Skeletal muscle cell (primary cell): ENCODE measurements at places on chromosomes 13 and 19.

DNA sequence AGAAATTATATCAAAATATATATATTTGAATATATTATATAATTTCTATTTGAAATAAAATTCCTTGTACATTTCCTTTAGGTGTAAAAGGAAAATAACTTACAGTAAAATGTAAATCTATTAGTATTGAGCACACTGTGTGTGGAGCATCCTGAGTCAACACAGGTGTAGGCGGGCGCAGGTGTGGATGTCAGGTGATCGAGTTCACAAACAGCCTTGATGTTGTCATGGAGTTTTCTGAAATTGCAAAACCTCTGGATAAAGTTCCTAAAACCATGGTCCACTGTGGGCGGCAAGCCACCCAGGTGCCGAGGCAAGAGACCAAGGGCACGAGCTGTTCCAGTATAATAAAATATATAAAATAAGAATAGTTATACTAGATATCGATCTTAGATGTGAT lies 27.7 kb upstream of the MCF2L start:
- no peak for DNase-seq

- DNase-seq, result no peak
These were observed 330.8 kb downstream of the DLEU7 start for GRCh38 chr13:50512474-50513299.

DNA sequence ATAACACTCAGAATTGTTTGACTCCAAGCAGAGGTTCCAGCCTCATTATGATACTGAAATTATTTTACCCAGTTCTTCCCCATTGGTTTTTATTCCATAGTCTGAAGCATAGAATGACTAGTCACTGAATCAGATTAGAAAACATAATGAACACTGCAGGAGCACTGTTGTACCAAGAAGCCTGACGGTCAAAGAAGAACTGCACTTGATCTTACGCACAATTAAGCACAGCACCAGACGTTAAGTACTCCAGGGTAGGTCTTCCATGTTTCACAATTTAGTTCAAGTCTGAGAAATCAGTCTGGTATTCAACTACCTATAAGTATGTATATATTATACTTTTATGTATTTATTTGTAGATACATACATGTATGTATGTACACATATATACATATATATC lies 973.5 kb upstream of the SPRY2 start:
- no peak for DNase-seq

DNA sequence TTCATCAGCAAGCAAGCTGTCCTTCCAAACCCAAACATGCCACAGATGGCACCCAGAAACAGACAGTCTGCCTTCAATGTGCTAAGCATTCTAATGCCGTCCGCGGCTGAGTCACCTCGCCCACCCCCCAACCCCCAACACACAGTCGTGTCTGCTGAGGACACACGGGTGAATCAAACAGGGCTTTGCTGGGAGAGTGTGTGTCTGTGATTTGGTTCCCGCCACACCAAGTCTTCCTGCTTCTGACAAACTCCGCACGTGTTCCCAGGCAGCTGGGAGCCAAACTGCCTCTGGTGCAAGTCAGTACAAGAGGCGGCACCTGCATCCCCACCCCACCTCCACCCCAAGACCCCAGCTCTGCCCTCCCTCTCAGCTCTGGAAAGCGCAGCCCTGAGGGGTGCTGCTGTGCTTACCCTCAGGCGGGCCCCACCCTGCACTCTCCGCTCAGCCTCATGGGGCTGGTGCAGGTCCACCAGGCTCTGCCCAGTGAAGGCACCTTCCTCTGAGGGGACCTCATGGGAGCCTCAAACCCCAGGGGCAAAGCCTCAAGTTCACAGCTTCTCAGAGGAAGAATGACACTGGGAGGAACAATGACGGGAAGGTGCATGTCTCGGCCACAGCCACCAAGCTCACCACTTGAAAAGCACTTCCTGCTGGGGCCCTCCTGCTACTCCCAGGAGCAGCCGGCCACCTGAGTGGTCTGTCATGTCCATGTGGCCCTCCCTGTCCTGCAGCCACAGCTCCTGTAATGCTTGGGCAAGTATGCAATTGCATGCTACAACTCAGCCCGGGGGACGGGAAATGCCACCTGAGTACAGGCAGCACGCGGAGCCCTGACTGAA lies 15.0 kb upstream of the SLC35E1 start:
- no peak for DNase-seq

DNA sequence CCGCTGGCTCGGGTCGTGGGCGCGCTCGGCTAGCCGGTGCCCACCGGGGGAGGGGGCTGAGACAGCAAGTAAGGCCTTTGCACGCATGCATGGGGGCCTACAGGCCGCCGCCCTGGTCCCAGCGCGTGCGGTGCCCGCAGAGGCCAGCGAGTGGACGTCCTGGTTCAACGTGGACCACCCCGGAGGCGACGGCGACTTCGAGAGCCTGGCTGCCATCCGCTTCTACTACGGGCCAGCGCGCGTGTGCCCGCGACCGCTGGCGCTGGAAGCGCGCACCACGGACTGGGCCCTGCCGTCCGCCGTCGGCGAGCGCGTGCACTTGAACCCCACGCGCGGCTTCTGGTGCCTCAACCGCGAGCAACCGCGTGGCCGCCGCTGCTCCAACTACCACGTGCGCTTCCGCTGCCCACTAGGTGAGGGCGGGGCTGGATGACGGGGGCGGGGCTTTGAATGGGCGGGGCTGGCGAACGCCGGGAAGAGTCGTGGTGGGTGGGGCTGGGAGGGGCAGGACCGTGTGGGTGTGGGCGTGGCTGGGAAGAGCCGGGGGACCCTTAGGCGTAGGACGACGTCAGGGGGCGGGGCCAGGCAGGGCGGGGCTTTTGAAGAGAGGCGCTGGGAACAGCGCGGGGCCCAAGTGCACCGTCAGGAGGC lies 2.1 kb downstream of the CILP2 start:
- no peak for DNase-seq

- DNase-seq, result no peak
These were observed 82.1 kb downstream of the DLEU7 start for GRCh38 chr13:50761406-50761805.

DNA sequence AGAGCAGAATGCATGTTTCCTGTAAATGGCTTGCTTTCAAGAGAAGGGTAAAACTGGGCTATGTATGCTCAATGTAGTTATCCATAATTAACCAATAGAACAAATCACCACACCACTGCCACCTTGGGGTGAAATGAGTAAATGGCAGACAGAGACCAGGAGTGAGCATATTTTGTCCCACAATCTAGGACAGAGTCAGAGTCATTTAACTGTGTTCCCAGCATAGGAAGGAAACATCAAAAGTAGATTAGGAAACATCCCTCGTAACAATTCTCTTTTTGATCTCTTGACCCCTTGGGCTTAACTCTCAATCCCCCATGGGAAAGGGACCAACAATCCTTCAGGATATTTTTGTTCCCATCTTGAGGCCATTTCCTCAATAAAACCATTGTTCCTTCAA lies 224.8 kb downstream of the NHLRC3 start:
- no peak for DNase-seq

DNA sequence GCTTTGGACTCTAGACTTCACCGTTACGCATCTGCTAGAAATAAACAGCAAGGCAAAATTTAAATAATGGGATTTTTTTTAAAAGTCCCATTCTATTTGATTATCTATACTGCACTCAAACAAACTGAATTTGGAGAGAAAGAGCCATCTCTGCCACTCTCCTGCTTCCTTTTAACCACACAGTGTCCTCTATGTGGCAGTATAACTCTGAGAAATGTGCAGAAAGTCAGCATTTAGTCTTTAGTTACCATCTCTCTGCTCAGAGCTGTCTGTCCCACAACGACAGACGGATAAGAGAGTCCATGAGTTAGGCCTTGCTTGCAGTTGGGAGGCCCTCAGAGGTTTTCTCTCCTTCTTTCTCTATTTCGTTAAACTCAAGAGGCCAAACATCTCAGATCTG lies 21.2 kb downstream of the CCNA1 start:
- DNase-seq, result no peak

GRCh38 chr19:34131100-34131499 lies 41.2 kb upstream of the LSM14A start:
- no peak for DNase-seq

GRCh38 chr19:3694361-3695123 lies 5.7 kb downstream of the PIP5K1C start:
- no peak for DNase-seq

GRCh38 chr13:82658811-82659210 lies 1223.5 kb downstream of the SLITRK1 start:
- no peak for DNase-seq

DNA sequence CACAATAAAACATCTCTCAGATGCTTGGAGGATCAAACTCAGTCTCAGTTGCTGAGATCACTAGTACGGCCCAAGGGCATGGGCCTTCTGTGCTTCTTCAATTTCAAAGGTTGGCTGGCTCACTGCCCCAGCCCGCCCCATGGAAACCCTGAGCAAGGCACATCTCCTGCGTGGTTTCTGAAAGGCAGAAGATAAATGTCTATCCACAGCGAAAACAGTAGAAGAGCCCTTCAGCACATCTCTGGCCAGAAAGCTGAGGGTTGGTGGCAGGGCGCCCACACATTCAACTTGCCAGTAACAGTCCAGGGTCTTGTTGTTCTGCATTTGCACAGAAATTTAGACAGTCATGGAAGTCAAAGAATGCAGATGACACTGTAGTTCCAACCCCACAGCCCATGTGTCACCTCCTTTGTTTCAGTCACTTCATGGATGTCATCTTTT lies 24.0 kb upstream of the KATNAL1 start:
- DNase-seq, result no peak

GRCh38 chr13:112097770-112098169 lies 30.8 kb downstream of the SOX1 start:
- DNase-seq, result no peak

- no peak for DNase-seq
These were observed 958 bp downstream of the JUND start for GRCh38 chr19:18280247-18281081.

- no peak for DNase-seq
These were observed 1.9 kb upstream of the GPI start for GRCh38 chr19:34363094-34363493.

- no peak for DNase-seq
These were observed 494.6 kb downstream of the MYO16 start for GRCh38 chr13:109123971-109124370.

DNA sequence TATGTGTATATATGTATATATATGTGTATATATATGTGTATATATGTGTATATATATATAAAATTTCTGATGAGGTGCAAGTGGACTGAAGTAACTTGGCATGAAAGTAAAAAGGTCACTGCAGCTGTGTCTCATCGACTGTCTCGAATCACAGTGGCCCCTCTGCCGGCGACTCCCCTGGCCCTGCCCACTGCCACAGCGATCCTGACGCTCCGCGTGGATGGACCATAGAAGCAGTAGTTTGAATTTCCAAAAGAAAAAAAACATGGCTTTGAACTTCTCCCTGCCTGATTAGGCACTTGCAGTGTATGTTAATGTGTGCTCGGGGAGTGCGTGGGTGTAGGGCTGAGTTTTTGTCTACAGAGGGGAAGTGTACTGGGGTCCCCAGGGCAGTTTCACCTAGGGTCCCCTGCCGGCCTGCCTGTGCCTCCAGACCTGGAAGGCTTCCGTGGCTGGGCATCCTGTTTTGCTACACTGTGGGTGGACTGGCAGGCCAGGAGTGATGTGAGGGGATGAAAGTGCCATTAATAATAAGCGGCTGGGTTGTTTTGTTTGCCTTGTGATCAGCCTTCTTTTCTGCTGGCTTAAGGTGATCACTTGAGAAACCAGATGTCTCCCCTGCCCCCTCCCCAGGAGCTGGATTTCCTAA lies 10.8 kb downstream of the ZIC5 start:
- DNase-seq, result no peak

- no peak for DNase-seq
These were observed 233.7 kb upstream of the SOX21 start for GRCh38 chr13:94946039-94946438.

GRCh38 chr19:10518444-10519361 lies 1.5 kb upstream of the S1PR5 start:
- DNase-seq, result no peak

DNA sequence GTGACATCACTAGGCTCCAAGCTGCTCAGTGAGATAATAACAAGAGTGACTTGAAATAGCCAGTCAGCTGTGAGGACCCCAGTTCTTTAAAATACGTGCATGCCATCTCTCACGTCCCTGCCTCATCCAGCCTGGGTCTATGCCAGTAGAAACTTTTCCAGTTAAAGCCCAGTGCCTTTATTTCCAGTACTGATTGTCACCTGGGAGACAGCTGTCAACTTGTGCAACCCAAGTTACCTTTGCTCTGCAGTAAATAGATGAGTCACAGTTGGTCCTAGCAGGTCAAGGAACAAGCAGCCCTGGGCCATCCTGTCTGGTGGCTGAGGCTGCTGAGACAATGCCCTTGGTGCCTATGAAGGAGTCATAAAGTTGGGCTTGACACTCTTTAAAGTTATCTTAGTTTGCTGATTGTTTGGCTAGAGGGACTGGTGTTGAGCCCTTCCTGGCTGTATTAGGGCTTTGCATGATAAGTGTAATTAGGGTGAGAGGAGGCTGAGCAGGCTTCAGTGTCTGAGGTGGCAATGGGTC lies 228.7 kb downstream of the LACC1 start:
- DNase-seq, result no peak

DNA sequence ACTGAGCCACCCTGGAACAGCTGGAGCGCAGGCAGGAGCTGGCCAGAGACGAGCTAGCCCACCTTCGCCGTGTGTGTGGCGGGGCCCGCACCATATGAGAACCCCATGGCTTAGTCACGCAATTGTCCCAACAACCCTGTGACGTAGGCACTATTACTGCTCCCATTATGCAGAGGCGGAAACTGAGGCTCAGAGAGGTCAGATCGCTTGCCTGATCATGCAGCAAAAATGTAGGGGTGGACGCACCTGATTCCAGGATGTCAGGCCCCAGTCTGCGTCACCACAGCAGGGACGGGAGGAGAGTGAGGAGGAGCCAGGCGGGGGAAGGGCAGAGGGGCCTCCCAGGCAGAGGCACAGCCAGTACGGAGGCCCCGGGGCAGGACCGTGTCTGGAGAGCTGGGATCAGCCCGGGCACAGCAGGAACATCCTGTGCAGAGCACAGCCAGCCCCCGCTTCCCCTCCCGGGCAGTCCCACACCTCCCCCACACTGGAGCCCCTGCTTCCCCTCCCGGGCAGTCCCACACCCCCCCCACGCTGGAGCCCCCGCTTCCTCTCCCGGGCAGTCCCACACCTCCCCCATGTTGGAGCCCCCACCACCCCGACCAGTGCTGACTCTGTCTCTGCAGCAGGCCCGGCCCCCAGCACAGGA lies 16.7 kb downstream of the PIP5K1C start:
- no peak for DNase-seq

GRCh38 chr19:39514840-39515550 lies at the start of gene SELENOV:
TSS of gene SELENOV (plus strand) at chr19:39515139. CDS start at chr19:39515213, 74 bp downstream.
- DNase-seq, result no peak

- DNase-seq, result no peak
These were observed 58.5 kb downstream of the SPATA13 start for GRCh38 chr13:24218977-24219376.

- no peak for DNase-seq
These were observed 47.3 kb upstream of the C13orf42 start for GRCh38 chr13:51158365-51158764.

DNA sequence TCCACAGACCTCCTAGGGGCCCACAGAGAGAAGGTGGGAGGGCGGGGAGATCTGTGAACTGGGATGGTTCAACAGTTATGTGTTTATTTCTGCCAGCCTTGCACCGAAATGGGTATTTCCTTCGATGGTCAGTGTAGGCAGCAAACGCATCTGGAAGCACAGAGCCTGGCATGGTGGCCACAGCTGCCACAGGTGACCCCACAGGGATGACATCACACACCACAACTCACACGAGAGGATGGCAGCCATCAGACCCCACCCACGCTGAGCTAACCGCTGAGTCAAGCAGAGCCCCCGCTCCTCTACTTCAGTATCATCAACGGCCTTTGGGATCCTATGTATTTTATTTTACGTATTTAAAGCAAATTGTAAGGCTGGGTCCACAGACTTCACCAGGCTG lies 37.4 kb downstream of the NAXD start:
- DNase-seq, result no peak
